ENCODE measurements at places on chromosomes 2 and 18.

DNA sequence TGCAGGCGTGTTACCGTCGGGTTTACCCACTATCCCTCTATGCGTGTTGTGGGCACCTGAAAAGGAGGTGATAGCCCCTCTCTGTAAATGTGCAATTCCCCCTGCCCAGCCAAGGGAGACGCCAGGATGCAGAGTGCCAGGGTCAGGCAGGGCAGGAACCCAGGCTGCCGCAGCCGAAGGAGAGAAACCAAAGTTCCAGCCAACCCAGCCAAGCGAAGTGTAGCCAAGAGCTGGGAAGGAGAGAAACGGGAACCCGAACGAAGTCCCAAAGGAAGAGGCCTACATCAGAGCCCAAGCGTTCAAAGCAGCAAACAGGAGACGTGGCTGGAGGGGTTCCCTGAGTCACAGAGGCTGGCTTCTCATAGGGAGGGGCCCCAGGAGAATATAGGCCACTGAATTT is 24.2 kb upstream of the SPR start:
- DNase-seq, result peak; percentile 22

DNA sequence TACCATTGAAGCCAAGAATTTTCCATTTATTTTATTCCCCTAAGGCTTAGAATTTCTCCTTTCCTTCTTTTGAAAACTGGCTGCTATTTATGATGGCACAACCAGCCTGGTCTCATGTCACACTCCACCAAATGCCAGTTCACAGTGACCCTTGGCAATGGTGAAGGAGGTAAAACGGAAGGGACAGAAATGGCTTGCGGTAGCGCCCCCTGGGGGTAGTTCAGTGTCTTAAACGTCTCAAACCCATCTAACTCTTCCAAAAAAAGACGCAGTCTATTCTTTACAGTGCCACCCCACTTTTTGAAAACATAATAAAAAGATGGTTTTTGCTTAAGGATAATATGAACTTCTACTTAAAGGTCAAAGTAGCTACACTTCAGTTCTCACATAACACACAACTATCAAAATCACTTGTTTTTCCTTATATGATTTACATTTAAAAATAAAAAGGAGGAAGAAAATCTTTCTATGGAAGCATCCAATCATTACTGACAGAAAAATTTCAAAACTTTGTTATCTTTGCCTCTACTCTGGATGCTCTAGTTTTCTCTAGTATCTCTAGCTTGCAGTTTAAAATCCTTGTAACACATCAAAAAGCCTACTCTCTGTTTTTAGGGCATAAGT is 28.0 kb downstream of the PNO1 start:
- peak; percentile 4 for DNase-seq

DNA sequence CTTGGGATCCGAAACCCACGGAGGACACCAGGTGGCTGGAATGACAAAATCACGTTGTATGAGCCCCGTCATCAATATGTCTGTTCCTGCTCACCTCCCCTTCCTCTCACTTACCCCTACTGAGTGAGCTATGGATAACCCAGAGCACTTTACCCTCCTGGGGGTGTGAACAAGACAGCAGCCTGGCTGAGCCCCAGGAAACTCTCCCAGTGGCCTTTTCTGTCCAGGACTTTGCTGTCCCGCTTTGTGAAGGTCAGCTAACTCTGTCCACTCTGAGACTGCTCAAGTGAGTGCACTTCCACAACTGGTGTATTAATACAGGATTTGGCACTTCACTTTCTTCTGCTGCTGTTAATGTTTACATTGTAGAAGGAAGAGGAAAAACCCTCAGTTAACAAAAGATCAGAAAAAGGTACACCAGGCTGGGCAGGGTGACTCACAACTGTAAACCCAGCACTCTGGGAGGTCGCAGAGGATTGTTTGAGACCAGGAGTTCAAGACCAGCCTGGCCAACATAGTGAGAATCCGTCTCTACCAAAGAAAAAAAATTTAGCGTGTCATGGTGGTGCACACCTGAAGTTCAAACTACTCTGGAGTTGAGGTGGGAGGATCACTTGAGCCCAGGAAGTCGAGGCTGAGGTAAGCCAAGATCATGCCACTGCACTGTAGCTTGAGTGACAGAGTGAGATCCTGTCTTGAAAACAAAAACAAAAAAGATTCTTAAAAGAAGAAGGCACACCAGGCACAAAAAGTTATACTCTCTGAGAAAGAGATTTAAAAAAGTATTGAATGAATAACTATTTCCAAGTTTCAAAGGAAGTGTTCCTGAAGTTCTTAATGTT is 90.3 kb downstream of the CLHC1 start:
- no peak for DNase-seq

- DNase-seq, result no peak
Measured at GRCh38 chr2:231306791-231307393, 88.6 kb upstream of the B3GNT7 start.

DNA sequence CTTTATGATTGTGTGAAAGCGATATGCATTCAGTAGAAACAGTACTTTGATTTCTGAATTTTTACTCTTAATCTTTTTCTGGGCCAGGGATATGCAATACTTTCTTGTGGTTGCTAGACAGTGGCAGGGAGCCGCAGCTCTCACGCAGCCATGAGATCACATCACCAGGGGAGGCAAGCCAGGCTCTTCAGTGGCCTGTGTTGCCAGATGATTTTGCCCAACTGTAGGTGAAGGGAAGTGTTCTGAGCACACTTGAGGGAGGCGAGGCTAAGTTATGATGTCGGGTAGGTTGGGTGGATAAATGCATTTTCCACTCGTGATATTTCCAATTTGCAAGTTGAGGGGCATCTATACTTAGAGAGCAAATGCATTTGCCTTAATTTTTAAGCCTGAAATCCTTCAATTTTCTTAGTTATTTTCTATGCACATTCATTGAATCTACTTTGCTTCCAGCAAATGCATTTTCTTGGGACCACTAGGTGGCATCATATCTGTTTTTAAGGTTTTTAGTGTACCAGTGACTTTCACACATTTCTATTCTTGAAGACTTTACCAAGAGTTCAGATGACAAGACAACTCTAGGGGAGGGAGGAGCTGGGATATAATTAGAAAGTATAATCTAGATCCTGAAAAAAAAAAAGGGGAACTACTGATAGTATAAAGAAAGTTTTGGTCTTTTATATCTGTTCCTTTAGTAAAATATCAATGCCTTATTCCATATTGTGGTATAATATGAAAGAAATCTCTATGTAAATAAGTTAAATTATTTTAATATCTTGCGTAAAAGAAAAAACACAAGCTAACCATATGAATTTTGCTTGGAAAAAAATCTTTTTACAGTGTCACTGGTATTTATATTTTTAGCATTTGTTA is 643.3 kb downstream of the SOCS6 start:
- peak; percentile 2 for DNase-seq

- no peak for DNase-seq
Measured at GRCh38 chr18:51168026-51168742, 29.3 kb downstream of the MEX3C start.

- no peak for DNase-seq
Measured at GRCh38 chr2:45974762-45975408, 322.3 kb upstream of the EPAS1 start.

- DNase-seq, result no peak
Measured at GRCh38 chr2:109348671-109349502, 219.9 kb downstream of the SH3RF3 start.

- no peak for DNase-seq
Measured at GRCh38 chr18:75183524-75183923, 25.4 kb downstream of the PTGR3 start.

DNA sequence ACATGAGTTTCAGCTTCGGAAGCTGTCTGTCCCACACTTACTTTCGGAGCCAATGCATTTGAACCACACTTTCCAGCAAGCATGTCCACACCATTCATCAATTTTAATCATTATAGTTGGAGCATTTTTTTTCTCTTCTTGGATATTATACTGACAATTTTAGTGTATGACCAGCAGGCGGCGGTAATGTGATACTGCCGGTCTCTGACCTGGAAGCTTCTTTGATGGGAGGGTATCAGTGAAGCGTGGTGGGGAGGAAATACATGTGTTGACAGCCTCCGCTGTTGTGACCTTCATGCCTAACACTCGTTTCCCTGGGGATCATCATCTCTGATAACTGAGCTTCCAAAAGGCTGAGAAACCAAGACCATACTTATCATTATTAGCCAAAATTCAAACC is 231.7 kb downstream of the GBX2 start:
- no peak for DNase-seq

GRCh38 chr2:236250909-236251579 is 13.2 kb downstream of the ASB18 start:
- peak; percentile 23 for DNase-seq

DNA sequence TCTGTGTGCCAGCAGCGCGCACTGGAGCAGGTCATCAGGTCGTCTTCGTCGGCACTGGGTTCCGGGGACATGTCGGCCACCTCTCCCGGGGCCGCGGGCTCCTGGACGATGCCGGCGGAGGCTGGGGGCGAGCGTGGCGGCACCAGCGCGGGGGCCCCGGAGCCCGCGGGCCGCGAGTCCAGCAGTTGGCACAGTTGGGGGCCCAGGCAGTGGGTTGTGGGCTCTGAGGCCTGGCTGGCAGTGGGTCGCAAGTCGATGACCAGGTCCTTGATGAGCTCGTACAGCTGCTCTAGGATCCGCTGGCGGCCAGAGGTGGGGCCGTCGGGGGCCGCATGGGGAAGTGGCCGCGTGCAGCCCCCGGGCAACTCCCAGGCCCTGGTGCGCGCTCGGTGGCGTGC is 300.5 kb downstream of the CCDC74A start:
- DNase-seq, result no peak

DNA sequence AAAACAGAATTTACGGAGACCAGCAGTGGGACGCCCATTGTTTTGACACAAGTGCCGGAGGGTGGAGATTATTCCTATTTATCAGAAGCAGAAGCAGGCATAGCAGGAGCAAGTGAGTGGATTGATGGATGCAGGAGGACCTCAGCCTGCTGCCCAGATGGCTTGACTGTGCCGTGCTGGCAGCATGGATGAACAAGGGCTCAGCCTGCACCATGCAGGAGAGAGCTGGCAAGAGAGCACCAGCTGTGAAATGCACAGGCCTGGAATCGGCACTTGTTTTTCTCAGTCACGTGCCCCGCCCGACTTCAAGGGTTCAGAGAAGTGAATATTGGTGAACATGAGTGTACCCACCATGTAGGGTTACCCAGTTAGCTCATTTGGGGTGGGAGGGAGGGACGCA is 4.0 kb downstream of the IL1R2 start:
- DNase-seq, result no peak

GRCh38 chr2:37984589-37984988 is 59.5 kb downstream of the RMDN2 start:
- no peak for DNase-seq

DNA sequence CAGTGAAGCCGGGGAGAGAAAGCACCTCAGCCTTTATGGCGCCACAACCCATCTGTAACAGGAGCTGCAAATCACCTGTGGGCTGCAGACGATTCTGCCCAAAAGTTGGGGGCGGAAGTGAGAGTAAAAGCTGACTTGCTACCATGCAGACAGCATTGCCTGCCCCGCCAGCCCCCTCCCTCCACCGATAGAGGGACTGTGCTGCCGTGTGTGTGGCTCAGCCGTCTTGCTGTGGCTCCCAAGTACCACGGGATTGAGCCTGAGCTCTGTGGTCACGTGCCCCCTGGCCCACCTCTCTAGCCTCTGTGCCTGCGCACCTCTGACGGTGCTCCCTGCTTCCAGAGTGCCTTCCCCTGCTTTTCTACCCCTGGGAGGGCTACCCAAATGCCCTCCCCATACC is 79.6 kb downstream of the GLI2 start:
- no peak for DNase-seq

DNA sequence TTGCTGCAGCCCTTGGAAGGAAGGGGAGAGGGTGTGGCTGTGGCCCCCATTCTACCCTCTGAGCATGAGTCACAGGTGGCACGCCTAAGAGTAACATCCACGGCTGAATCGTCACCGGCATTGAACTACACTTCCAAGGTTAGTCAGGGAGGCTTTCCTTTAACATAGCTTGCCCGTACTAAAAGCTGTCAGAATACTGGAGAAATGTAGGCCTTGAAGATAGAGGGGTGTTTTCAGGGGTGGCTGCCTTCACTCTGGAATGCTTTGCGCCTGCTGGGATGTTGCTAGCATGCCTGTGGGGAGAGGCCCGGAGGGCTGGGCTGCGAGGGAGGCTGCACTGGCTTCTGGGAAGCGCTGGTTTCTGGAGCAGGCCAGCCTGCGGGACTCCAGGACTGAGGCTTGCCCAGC is 333.7 kb downstream of the AGAP1 start:
- DNase-seq, result no peak

DNA sequence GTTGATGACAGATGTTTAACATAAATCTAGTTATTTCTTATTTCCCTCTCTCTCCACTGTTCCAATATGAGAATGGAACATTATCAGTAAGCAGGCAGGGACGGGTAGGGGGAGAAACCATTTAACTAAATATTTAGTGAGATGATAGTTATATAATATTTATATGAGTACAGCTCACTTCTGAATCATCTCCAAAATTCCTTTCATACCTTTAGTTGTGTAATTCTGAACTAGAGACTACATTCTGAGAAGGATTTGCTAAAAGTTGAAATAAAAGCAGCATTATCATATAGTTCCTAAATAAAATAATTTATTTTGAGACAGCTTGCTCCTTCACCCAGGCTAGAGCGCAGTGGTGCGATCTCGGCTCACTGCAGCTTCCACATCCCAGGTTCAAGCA is 41.4 kb downstream of the B4GALT6 start:
- no peak for DNase-seq

DNA sequence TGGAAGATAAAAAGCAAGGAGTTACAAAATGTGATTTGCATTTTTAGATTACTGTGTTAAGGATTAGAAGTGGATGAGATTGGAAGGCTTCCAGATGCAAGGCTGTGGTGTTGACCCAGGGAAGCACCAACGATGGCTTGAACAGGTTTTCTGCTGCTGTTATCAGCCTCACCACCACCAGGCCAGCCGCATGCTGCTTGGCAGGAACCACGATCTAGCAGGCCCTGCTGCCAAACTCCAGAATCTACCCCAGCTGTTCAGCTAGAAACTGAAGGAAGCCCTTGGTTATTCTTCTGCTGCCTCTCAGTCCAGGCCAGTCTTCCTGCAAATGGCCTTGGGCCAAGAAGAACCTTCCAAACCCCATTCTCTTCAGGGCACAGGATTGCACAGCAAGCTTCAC is 133.9 kb downstream of the MTCL1 start:
- no peak for DNase-seq

DNA sequence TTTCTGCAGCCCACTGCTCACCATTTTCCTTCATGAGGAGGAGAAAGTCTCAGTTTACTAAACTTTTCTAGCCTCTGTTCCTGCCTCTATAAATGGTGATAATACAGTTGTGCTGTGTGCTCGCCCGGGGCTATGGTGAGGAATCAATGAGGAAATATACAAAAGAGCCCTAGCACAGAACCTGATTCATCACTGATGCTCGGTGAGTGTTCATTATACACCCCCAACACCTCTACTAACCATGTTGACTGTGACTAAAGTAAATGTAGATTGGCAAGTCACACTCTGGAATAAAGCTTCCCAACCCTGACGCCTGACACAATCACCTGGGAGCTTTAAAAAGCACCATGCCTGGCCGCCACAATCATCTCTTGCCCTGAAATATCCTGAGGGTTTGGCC is 118.8 kb upstream of the CYP1B1 start:
- no peak for DNase-seq

GRCh38 chr2:241195506-241196130 is 7.1 kb downstream of the ANO7 start:
- DNase-seq, result no peak

GRCh38 chr18:57727952-57728807 is 74.9 kb downstream of the ATP8B1 start:
- no peak for DNase-seq

All from NCI-H510A (cell line).